ENCODE measurements at places on chromosomes 6 and 20. TPM values are rescaled to one million over a fixed set of nuclear protein-coding genes. Genes with fewer than 3 reads are reported as not detected.

Gene BPIFB2
- not detected for total RNA-seq

GRCh38 chr6:141677598-141678211, 455.0 kb upstream of the GJE1 start:
- H3K27me3 ChIP-seq, result no peaks in the 10 kb centered on the region
- no peak overlapping the region for H3K4me3 ChIP-seq
- peak; percentile 47 for DNase-seq
- no peaks in the 10 kb centered on the region for H3K4me1 ChIP-seq
- no peaks in the 10 kb centered on the region for H3K36me3 ChIP-seq

GRCh38 chr6:107718341-107718740, 105.8 kb downstream of the SCML4 start:
- peaks cover 17% of the 10 kb centered on the region for H3K27me3 ChIP-seq
- H3K4me1 ChIP-seq, result no peaks in the 10 kb centered on the region
- H3K27ac ChIP-seq, result no peak overlapping the region
- H3K36me3 ChIP-seq, result no peaks in the 10 kb centered on the region

- peaks cover 16% of the 10 kb centered on the region for H3K36me3 ChIP-seq
- H3K4me1 ChIP-seq, result no peaks in the 10 kb centered on the region
- no peak for DNase-seq
Measured at GRCh38 chr6:42629845-42630244, 66.0 kb downstream of the UBR2 start.

Gene GGTLC1
- not detected for total RNA-seq

DNA sequence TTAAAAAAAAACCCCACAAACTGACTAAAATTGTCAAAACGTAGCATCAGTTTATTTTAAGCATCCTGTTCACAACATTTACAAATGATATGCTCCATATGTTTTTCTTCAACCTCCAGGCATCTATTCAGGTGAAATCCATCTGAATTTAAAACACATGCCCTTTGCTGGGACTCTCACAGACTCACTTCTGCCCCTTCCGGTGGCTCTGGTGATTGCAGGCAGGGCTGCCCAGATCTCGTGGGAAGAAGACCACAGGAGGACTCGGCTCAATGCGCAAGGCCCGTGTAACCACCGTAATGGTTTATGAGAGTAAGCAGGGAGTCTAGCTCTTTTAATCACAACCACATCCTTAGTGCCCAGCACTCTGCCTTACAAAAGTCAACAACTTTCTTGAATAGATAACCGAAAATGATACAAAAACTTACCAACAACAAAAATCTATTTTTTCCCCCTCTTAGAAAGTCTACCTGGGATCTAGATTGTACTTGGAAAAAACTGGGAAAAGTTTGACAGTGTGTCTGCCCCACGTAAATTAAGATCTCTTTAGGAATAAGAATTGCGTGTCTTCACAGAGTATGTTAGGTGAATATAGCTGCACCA, 139.1 kb downstream of the KIF16B start:
- no peak overlapping the region for H3K27ac ChIP-seq
- H3K4me1 ChIP-seq, result no peaks in the 10 kb centered on the region
- no peaks in the 10 kb centered on the region for H3K36me3 ChIP-seq
- peak; percentile 18 for DNase-seq
- H3K4me3 ChIP-seq, result no peak overlapping the region

GRCh38 chr20:63982937-63983336, 2.0 kb downstream of the PRPF6 start:
- H3K27ac ChIP-seq, result no peak overlapping the region
- no peak for DNase-seq
- H3K36me3 ChIP-seq, result peaks cover 26% of the 10 kb centered on the region
- no peaks in the 10 kb centered on the region for H3K27me3 ChIP-seq

Gene ACSS2
- total RNA-seq, result 38.9 TPM

Gene EYA2
- total RNA-seq, result 2.5 TPM

GRCh38 chr20:49448917-49449316, 33.6 kb downstream of the KCNB1 start:
- DNase-seq, result no peak
- no peak overlapping the region for H3K4me3 ChIP-seq
- H3K27me3 ChIP-seq, result peaks cover 57% of the 10 kb centered on the region
- H3K4me1 ChIP-seq, result no peaks in the 10 kb centered on the region

DNA sequence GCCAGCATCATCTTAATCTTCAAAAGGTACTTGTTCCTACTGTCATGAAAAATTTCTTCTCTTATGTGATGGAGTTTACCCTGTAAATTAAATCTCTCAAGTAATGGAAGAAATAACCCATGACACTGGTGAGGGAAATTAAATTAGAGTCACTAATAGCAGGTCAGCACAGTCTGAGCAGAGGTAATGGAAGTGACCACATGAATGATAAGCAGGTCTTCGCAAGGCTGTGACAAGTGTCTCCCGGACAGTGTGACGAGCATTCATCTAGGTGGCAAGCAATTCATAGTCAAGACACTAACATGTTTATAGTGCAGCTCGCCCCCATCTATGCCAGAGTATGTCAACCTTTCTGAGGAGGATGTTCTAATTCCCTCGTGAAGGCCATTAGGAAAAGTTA, 249.2 kb downstream of the FRK start:
- no peaks in the 10 kb centered on the region for H3K27me3 ChIP-seq
- no peak for DNase-seq
- H3K4me1 ChIP-seq, result no peaks in the 10 kb centered on the region

DNA sequence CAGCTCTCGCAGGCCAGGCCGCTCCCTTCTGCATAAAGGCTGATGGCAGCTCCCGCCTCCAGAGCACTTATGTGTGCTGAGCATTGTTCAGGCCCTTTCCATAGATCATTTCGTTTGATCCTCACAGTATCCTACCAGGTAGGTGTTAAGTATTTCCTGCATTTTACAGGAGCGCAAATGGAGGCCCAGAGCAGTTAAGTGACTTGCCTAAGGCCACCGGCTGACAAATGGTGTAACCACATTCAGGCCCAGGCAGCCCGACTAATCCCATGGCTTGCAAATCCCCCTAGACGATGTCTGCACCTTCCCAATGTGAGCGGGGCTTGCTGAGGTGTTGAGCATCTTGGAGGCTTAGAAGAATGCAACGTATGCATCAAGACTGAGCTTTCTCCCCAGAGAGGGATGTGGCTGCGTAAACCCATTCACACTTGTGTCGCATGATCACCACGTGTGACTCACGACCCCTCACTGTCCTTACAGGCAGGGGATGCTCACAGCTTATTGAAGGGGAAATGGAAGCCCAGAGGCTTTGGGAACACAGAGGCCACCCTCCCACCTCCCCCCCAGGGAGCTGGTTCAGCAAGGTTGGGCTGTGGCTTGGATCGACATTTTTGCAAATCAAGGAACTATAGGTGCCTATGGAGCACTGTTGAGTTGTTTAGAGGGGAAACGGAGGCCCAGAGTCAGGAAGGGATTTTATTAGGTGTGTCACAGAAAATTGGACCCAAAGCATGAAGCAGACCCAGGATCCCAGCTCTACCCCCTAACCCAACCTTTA, 7.0 kb downstream of the BPIFB2 start:
- H3K36me3 ChIP-seq, result no peaks in the 10 kb centered on the region
- H3K4me3 ChIP-seq, result no peak overlapping the region
- H3K27me3 ChIP-seq, result peaks cover 14% of the 10 kb centered on the region
- no peaks in the 10 kb centered on the region for H3K4me1 ChIP-seq
- no peak overlapping the region for H3K27ac ChIP-seq

Gene VSX1
- not detected for total RNA-seq

Gene LHFPL5
- total RNA-seq, result not detected

Data from IMR-90 (cell line).